ENCODE measurements at places on chromosomes 5 and 9. TPM values are rescaled to one million over a fixed set of nuclear protein-coding genes. Genes with fewer than 3 reads are reported as not detected.

- no peak for DNase-seq
Observed at GRCh38 chr9:88013607-88014006, 39.3 kb upstream of the CDK20 start.

- no peak for DNase-seq
Observed at GRCh38 chr5:88190106-88190834, 78.4 kb downstream of the TMEM161B start.

- no peak for DNase-seq
Observed at GRCh38 chr9:114221706-114222465, 66.5 kb downstream of the COL27A1 start.

Gene CA9
- total RNA-seq = 0.27 TPM

Gene TMOD1
- 0.08 TPM for total RNA-seq

Gene SLC25A2
- total RNA-seq = not detected

Gene AP3B1
- 30.6 TPM for total RNA-seq

Gene OSMR
- 46.7 TPM for total RNA-seq

All from kidney epithelial cell (primary cell).